ENCODE measurements at places on chromosomes 3 and 15.

DNA sequence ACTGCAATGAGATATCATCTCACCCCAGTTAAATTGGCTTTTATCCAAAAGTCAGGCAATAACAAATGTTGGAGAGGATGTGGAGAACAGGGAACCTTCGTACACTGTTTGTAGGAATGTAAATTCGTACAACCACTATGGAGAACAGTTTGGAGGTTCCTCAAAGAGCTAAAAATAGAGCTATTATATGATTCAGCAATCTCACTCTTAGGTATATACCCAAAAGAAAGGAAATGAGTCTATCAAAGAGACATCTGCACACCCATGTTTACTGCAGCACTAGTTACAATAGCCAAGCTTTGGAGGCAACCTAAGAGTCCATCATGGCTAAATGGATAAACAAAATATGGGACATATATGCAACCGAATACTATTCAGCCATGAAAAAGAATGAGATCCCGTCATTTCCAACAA, 68.0 kb upstream of the HES1 start:
- no peak for DNase-seq

GRCh38 chr3:119084371-119085069, 49.9 kb upstream of the IGSF11 start:
- DNase-seq, result no peak

- no peak for DNase-seq
These were observed 181.0 kb downstream of the SI start for GRCh38 chr3:164897342-164897741.

DNA sequence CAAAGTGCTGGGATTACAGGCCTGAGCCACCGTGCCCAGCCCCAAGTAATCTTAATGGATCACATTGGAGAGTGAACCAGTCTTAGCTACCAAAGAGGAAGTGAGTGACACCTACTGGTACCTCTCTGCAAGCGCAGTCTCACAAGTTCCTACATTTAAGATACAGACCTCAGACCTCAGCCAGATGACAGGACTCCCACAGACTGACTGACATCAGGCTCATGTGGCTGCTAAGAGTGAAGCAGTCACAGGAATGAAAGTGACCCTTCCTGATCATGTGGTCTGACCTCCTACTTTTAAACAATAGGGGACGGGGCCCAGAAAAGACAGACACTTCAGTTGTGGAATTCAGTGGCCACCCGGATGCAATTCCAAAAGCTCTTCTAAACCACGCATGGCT, 36.3 kb upstream of the GNB5 start:
- peak; percentile 39 for DNase-seq

DNA sequence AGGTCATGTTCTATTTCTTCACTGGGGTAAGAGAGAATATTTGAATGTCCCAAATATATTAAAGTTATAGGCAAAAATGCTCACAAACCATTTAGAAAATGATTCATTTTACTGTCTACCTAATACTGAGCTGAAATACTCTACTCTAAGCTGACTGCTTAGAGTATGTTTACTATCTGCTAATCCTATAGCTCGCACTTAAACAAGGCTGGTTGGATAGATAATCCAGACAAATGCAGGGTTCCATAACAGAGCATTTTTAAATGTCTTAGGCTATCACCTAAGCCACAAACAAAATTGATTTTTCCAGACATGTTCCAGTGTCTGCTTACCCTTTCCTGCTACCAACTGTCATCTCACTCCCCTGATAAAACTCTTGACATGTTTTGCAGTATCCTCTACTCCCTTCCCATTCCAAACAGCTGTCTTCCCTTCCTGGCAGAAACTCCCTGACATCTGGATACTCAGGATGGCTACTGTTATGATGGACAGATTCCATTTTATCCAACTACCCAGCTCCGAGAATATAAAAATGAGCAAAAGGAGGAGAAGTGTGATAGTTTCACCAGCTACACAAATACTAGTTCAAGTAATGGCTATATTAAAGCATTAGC, 1034.7 kb downstream of the FHIT start:
- DNase-seq, result no peak

DNA sequence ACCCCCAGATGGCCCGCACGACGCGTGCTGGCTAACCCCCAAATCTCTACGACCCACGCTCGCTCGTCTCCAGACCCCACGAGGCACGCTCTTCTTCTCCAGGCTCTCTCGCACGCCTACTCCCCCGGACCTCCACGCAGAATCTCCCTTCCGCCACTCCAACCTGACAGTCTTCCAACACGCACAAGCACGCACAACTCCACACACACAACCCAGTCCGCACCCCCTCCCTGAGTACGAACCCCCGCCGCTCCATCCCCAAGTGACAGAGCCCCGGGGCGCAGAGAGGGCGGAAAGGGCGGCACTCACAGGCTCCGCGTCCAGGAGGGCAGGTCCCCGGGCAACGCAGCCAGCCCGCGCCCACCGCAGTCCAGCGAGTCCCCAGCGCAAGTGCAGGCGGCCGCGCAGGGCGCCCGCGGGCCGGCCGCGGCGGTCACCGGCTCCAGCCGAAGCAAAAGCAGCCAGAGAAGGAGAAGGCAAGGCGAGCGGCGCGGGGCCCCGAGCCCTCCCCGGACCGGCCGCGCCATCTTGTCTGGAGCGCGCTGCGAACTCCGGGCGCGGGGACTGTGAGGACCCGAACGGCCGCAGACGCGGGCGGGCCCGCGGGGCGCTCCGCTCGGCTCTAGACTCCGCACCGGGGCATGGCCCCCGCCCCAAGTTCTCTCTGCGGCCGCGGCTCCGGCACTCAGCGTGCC, 794 bp downstream of the LRIG1 start:
- DNase-seq, result no peak

GRCh38 chr3:198088421-198088955, 128.5 kb downstream of the LMLN start:
- DNase-seq, result no peak

GRCh38 chr3:72445827-72446217, 402.4 kb downstream of the SHQ1 start:
- DNase-seq, result no peak

- DNase-seq, result no peak
These were observed 35.3 kb upstream of the PLSCR2 start for GRCh38 chr3:146504498-146505197.

GRCh38 chr3:190862209-190863118, at the start of gene GMNC:
Gene GMNC (minus strand): TSS chr3:190862694. CDS start chr3:190862615, 79 bp downstream.
- no peak for DNase-seq

DNA sequence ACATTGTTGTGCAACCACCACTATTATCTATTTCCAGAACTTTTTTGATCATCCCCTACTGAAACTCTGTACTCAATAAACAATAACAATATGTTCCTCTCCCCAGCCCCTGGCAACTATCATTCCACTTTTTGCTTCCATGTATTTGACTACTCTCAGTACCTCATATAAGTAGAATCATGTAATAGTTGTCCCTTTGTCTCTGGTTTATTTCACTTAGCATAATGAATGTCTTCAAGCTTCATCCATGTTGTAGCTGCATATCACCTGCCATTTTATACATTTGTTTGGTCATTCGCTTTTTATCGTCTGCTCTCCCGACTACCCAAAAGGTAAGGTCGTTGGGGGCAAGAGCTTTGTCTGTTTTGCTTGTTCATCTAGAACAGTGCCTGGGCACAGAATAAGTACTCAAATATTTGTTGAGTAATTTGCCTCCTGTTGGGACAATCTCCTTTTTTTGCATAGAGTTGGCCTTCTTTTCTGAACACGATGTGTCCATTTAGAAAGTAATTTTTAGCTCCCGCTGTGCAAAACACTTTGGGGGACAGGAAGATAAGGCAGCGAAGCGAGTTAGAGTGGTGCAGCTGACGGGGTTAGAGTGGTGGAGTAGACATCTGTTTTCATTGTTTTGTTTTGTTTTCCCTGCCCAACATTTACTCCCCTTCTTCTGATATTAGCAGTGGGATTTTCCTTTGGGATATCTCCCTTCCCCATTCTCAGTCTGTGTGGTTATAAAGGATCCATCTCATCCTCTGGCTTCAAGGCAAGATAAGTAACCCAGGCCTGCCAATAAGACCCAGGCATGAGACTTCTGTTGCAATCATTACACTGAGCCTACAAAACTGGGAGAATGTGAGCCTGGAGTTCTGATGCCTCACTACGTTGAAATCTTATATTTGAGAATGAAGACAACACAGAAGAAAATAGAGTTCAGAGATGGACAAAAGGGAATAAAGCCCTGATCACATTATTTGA, 83.4 kb upstream of the RNU6-1 start:
- DNase-seq, result no peak

DNA sequence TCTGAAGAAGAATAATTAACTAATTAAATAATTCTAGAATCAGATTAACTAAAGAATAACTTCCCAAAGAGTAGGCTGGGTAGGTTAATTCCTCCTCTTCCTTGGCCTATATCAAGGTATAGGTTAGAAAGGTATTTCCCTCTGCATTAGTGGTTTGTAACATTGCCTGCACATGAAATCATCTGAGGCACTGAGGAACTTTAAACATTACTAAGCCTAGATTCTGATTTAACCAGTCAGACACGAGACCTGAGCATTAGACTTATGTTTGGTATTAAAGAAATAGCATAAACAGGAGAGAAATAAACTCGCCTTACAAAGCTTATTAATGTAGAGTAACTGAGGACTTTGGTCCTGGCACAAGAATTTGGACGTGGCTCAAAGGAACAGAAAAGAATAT, 84.2 kb downstream of the FGF7 start:
- DNase-seq, result no peak

DNA sequence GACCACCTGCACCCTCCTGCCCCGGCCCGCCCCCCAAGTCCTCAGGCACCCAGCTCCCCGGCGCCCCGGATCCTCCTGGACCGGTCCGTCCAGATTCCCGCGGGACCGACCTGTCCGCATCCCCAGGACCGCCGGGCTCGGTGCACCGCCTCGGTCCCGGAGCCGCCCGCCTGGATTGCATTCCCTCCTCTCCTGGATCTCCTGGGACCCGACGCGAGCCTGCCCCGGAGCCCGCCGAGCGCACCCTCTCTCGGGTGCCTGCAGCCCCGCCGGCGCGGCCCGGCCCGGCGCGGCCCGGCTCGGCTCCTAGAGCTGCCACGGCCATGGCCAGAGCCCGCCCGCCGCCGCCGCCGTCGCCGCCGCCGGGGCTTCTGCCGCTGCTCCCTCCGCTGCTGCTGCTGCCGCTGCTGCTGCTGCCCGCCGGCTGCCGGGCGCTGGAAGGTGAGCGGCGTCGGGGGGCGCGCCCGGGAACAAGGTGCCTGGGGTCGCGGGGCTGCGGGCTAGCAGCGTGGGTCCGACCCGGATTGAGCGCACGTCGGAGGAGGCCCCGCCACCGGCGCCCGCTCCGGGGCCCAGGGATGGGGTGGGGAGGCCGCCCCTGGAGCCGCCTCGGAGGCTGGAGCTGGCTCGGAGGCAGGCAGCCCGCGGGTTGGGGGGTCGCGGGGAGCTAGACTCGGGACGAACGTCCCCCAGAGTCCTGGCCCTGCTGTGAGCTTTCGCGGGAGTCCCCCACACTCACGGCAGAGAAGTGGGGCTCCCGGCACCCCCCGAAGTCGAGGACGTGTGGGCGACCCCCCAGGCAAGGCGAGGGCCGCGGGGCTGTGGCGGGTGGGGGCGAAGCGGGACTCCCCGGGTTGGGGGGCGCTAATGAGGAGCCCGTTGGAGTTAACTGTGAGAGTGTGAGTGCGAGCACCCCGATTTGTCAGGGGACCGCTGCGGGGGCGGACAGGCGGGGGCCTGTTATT, 610 bp downstream of the EPHB3 start:
- no peak for DNase-seq

- peak; percentile 15 for DNase-seq
These were observed 578.8 kb downstream of the ROBO2 start for GRCh38 chr3:77618686-77619085.

- DNase-seq, result no peak
These were observed 13.8 kb downstream of the ISG20 start for GRCh38 chr15:88652456-88653199.

- no peak for DNase-seq
These were observed 270.3 kb downstream of the RPLP1 start for GRCh38 chr15:69722924-69723323.

DNA sequence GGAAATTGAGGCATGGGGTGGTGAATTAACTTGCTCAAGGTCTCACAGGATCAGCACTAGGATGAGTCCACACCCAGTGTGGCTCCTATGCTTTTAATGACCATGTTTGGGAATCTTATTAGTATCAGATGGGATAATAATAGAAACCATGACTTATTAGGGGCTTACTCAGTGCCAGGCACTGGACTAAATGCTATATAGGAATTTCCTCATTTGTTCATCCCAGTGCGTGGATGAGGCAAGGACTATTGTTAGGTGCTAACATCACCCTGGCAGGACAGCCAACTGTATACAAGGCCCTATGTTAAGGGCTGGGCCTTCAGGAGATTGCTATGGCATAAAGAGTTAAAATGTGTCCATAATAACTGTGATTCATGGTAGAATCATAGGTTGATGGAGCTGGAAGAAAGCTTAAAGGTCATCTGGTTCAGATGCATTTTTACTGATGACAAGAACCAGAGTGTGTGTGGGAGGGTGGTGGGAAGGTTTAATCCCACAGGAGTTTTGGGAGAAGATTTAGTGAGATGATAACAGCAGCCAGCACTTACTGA, 4.7 kb upstream of the FEM1B start:
- peak; percentile 59 for DNase-seq

GRCh38 chr15:40487816-40488682, 17.3 kb downstream of the CHST14 start:
- no peak for DNase-seq

- DNase-seq, result no peak
These were observed 424.4 kb downstream of the C3orf38 start for GRCh38 chr3:88574146-88574545.

DNA sequence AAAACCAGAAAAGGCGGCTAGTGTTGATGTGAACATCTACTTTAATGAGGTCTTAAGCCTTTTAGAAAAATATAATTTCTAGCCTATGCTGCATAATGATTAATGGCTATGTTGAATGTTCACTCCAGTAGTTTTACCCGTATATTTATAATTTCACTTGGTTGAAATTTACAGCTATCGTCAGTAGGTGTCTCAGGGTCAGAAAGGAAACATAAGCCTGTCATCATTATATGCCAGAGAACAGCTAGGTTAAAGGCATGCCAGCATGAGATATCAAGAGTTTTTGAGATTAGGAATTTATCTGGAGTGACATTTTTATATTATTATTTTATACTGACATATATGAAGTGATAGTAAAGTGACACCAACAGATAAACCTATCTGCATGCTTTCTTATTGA, 904.1 kb downstream of the OTOL1 start:
- no peak for DNase-seq

- DNase-seq, result no peak
These were observed 380.8 kb upstream of the IL12A start for GRCh38 chr3:159607856-159608255.

- no peak for DNase-seq
These were observed 7.3 kb downstream of the SHOX2 start for GRCh38 chr3:158098834-158099424.

DNA sequence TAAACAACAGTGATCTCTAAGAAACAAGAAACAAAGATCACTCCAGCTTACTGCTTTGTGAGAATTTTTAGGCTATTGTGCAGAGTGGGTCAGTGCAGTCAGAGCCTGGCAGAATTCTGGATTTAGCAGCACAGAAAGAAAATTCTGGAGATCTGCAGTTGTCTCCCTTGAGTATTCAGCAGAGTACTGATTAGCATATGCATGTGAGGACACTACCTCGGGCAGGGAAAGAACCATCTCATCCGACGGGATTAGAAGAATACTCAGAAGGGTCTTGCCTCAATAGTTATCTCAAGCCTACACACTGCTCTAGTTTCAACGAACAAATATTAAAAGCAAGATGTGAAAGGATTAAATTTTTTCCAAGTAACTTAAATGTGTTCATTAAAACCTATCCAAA, 70.7 kb downstream of the TRPC1 start:
- DNase-seq, result no peak

GRCh38 chr3:55662683-55663082, 175.6 kb upstream of the WNT5A start:
- peak; percentile 32 for DNase-seq

- DNase-seq, result no peak
These were observed 27.7 kb upstream of the PLXNA1 start for GRCh38 chr3:126955004-126955790.
